ENCODE measurements at places on chromosomes 4 and X.

- peak; percentile 34 for DNase-seq
These were observed 602.8 kb upstream of the DIPK2B start for GRCh38 chrX:45803383-45803921.

GRCh38 chrX:13253223-13253622 is 66.6 kb downstream of the ATXN3L start:
- no peak for DNase-seq

- peak; percentile 19 for DNase-seq
These were observed 92.2 kb upstream of the MTM1 start for GRCh38 chrX:150476164-150476699.

DNA sequence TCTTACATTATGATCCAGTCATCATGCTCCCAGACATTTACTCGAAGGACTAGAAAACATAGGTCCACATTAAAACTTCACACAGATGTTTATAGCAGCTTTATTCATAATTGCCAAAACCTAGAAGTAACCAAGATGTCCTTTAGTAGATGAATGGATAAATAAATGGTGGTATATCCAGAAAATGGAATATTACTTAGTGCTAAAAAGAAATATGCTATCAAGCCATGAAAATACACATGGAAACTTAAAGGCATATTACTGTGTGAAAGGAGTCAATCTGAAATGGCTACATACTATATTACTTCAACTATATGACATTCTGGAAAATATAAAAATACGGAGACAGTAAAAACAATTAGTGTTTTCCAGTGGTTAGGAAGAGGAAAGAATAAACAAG is 1039.1 kb upstream of the INTU start:
- no peak for DNase-seq

DNA sequence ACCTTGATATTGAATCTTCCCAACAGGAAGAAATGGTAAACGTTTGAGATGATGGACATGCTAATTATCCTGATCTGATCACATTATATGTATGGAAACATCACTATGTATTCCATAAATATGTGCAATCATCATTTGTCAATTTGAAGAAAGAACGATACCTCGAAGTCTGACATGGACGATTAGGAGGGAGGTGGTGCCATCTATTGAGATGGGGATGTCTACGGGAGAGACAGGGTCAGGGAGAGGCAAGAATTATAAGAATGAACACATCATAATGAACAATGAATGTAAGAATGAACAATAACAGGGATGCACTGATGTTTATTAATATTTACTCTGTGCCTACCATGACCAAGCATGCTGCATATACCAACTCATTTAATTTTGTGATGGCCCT is 93.7 kb upstream of the SOD3 start:
- DNase-seq = no peak

DNA sequence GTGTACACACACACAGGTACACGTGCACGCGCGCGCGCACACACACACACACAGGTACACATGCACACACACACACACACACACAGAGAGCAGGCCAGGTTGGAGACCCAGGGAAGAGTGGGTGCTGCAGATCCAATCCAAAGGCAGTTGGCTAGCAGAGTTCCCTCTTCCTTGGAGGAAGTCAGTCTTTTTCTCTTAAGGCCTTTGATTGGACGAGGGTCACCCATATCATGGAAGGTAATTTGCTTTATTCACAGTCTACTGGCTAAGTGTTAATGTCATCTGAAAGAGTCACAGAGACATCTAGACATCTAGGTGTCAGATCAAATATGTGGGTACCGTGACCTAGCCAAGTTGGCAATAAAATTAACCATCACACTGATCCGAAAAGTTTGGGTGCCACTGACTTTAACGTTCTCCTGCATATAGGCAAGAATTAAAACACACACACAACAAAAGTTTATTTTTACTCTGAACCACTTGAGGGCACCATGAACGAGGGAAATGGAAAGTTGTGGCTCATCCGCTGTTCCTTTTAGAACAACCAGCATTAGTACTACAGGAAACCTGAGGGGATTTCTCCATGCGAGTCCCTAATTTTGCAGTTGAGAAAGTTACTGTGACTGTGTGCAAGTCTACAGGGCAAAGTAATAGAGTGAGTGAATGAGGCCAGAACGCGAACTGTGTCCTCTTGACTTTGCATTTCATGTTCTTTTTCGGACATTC is 66.0 kb upstream of the STOX2 start:
- DNase-seq = no peak

GRCh38 chr4:158850800-158851644 is 82.2 kb downstream of the FNIP2 start:
- DNase-seq = peak; percentile 42

GRCh38 chrX:142363501-142363900 is 158.4 kb upstream of the MAGEC2 start:
- no peak for DNase-seq

- DNase-seq = no peak
These were observed 268.4 kb downstream of the DCTD start for GRCh38 chr4:182648766-182649165.

DNA sequence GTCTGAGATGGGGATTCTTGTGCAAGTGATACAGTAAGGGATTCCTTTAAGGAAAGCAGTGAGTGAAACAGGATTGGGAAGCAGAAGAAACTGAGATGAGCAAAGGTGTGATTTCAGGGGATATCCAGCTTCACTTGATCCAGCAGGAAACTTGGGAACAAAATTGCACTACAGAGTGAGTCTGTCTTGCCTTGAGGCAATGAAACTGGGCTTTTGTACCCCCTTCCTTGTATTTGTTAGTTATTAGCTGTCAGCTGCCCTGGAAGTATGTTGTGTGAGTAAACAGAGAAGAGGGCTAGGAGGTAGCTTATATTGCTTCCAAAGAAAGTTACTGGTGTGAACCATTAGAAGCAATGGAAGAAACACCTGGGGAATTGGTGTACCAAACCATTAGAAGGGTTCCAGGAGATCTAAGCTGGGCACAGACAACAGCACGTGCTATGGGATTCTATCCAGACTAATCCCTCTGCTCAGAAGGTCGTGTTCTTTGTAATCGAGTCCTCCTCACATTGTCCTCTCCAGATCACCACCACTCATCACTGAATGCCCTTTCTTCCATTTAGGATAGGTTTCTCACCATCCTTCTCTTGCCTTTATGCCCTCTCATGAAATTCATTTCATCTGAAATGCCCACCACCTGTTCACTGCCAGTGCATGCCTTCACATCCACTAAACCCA is 76.0 kb downstream of the PDLIM5 start:
- DNase-seq = no peak

DNA sequence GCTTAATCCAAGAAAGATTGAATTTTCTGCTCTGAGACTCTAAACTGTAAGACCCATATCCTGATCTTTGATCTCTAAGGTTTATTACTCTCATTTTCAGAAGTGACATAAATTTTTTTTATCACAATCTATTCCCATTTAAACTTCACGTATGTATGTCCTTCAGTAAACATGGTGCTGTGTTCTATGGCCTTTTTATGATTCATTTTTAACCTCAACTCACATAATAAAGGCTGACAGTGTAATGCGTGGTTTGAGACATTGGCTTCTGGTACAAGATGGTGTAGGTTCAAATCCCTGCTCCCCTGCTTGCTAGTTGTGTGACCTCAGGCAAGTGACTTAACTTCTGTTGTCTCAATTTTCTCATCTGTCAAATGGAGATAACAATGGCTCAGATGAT is 306.0 kb upstream of the AADAT start:
- no peak for DNase-seq

DNA sequence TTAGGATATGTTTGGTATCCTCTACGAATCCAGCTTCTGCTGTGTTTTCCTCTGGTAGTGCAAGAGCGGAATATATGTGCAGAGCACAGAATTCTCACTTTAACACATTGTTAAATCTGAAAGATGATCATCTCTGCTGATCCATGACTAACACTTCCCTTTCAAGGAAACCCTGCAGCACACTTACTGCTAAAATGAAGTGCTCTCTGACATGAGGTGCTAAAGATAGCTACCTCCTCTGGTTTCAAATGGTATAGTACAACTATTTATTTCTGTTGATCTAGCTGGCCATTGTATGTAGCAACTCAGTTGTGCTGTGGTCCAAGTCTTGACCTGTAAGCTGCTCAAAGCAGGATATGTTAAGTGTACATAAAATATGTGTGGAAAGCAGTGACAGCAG is 162.4 kb upstream of the FMR1 start:
- DNase-seq = no peak

DNA sequence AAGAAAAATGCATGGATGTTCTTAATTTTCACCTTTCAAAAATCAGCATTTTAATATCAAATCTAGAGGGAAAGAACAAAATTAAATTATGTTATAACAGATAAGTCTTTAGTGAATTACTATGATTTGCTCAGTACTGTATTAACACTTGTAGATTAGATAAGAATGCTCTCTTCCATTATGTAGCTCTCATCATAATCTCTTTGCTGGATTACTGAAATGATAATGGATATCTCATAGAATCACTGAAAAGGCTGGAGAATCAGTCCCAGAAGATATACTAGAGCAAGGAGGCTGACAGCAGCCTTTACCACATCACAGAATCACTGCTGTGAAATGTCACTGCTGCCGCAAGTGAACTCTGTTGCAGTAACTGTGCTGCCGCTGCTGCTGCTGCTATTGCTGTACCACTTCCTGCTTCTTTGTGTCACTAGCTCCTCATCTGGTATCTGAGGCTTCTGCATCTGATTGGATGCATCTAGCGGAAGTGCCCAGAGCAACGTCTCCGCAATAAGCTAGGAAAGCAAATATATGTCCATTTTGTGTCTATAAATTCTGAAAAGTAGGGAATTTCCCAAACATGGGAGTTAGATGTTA is 738.2 kb downstream of the ADGRL3 start:
- no peak for DNase-seq

DNA sequence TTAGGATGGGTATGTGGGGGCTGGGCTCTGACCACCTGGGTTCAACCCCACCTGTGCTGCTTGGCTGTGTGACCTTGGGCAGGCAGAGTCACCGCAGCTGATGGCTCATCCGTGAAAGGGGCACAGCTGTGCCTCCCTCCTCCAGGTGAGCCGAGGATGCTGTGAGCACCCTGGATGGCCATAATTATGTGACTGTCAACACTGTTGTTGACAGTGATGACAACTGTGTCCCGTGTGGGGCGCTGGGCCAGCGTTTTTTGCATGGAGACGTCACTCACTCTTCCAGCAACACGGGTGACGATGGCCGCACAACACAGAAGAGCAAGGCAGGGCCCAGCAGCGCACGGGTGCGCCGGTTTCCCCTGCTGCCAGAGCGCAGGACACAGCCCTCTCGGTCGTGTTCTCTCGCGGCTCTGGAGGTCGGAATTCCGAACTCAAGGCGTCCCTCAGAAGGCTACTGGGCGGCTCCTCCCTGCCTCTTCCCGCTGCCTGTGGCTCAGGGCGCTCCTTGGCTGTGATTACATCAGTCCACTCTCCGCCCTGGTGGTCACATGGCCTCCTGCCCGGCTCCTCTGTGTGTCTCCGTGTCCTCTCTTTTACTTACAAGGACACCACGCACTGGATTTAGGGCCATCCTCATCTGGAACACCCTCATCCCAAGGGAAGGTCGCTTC is 1.3 kb downstream of the SH3TC1 start:
- no peak for DNase-seq

- DNase-seq = no peak
These were observed 166.2 kb downstream of the RAPGEF2 start for GRCh38 chr4:159269116-159269515.

- no peak for DNase-seq
These were observed 2.1 kb downstream of the PDS5A start for GRCh38 chr4:39975488-39976089.

Measured in AG20443 (cell line).